ENCODE measurements at places on chromosomes 4 and X. TPM values are rescaled to one million over a fixed set of nuclear protein-coding genes. Genes with fewer than 3 reads are reported as not detected.

Gene MAGEA1
- not detected for total RNA-seq

Gene NEXMIF
- 2.3 TPM for total RNA-seq

Gene SSX1
- total RNA-seq: not detected

- DNase-seq: no peak
Measured at GRCh38 chr4:140799686-140800225, 43.6 kb upstream of the TBC1D9 start.

- no peak for DNase-seq
Measured at GRCh38 chr4:147479376-147479775, 1.5 kb upstream of the EDNRA start.

All from body of pancreas (tissue), 4 donors.